Astrocyte of the cerebellum (primary cell): ENCODE measurements at places on chromosomes 11 and 22.

DNA sequence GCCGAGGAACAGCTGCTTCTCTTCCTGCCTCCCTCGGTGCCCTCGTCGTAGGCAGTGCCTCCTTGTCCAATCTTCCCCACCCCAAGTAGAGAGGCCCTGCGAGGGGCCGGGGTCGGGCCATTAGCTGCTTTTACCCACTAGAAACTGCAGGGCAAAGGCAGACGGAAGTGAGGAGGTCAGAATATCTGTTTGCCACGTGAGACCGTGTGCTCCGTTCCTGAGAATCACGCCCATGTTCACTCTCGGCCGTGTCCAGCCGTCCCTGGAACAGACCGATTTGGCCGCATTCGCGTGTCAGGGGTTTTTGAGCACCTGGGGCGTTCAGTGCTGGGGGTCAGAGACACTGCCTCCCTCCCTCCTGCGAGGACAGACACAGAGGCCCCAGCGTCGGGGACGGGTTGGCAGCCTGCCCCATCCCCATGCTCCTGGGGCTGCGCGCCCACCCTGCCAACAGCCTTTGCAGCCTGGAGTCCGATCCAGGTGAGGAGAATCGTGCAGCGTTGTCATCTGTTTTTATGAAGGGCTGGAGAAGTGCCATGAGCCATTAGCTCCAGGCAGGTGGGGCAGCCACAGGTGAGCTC, 982.2 kb downstream of the BRD1 start:
- no peak for DNase-seq

GRCh38 chr22:40728731-40729189, 49.5 kb downstream of the MCHR1 start:
- no peak for DNase-seq

DNA sequence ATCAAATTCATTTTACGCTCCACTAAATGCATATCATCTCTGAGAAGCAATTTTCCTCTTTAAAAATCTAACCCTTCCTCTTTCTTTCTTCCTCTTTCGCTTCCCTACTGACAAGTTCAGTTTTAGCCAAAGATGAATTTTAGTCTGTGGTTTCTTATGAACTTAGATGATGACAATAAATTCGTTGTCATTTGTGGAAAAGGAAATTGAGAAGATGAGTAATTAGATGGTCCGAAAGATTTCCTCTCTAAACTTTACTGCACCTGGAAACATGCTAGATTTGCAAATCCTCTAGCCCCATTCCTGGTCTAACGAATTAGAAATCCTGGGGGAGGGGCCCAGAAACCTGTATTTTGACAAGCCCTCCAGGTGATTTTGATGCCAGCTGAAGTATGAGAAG, 855.4 kb upstream of the CHORDC1 start:
- no peak for DNase-seq

DNA sequence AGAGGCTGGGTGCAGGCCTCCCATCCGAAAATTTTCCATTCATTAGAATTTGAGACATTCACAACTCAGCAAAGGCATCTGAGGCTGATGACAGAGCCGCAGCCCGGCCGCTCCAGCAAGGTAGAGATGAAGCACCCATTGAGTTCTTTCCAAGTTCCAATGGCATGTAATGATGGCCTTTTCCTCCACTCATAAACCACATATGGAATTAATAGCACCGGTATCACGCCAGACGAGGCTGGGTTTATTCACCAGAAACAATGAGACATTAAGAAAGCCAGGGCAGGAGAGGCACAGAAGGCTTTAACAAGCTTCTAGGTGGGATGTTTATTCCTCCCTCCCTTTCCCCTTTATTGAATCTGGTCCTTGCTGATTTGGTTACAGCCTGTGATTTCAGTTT, 534.4 kb downstream of the MN1 start:
- DNase-seq: no peak

- no peak for DNase-seq
These were observed 296.1 kb downstream of the RAB38 start for GRCh38 chr11:87879118-87879517.

DNA sequence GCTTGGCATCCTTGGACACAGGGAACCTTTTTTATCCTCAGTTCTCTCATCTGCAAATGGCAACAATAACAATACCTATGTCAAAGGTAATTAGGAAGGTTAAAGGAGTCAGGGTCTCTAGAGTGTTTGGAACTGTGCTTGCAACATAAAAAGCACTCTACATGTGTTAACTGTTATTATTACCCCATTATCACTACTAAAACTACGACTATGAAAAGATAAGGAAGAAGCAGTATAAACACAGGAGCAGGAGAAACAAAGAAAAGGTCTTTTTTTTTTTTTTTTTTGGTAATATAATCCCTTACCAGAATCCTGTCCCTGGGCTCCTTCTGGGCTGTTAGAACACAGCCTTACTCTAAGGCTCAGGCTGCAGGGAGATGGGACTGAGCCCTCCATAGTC, 348.2 kb downstream of the CADM1 start:
- DNase-seq: no peak

DNA sequence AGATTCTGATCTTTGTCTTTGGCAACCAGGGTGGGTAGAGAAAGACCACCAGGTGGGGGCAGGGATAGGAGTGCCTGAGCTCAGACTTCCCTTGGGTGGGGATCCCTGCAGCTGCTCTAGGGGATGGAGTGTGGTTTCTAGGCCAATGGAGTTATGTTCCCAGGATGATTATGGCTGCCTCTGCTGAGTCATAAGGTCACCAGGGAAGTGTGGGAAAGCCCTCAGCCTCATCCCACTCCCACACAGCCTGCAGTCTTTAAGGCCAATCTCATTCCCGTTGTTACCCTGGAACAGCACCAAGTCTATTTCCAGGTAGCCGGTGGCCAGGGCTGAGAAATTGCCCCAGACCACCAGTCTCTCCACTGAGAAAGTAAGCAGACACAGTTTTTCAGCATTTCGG, 2269.3 kb upstream of the RAG2 start:
- no peak for DNase-seq

DNA sequence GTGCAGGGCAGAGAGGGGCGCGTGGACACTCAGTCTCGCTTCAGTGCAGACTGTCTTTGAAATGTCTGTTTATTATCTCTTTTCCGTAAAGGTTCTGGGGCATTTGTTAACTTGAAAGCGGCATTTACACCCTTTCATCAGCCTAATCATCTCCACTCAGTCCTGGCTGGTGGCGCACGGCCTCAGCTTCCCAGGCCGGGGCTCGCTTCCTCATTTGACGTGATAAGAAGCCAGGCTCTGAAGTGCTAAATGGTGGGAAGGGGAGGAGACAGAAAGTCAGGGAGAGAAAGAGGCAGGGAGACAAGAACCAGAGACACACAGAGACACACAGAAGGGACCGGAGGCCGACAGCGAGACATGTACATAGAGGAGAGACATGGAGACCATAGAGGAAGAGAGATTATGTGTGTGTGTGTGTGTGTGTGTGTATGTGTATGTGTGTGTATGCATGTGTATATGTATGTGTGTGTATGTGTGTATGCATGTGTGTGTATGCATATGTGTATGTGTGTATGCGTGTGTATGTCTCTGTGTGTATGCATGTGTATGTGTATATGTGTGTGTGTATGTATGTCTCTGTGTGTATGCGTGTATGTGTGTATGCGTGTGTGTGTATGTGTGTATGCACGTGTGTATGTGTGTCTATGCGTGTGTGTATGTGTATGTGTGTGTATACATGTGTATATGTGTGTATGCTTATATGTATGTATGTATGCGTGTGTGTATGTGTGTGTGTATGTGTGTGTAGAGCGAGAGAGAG, 101.5 kb downstream of the ST3GAL4 start:
- no peak for DNase-seq

GRCh38 chr11:28730336-28730735, 622.1 kb downstream of the METTL15 start:
- no peak for DNase-seq

GRCh38 chr11:67439321-67440228, 2.1 kb upstream of the PTPRCAP start:
- DNase-seq: no peak

- DNase-seq: no peak
These were observed 48.8 kb downstream of the LRFN4 start for GRCh38 chr11:66905631-66906030.

DNA sequence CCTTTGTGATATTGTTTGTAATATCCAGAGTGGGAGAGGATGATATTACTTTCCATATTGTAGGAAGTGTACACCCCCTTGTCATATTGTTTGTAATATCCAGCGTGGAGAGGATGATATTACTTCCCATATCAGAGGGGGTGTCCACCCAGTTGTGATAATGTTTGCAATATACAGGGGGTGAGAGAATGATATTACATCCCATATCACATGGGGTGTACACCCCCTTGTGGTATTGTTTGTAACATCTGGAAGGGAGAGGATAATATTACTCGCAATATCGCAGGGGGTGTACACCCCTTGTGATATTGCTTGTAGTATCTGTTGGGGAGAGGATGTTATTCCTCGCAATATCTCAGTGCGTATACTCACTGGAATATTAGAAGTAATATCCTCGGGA, 61.5 kb downstream of the PRSS23 start:
- DNase-seq: no peak

GRCh38 chr11:34575261-34575660, 45.6 kb upstream of the EHF start:
- no peak for DNase-seq

GRCh38 chr11:19441752-19442553, 201.2 kb upstream of the E2F8 start:
- DNase-seq: peak; percentile 95

DNA sequence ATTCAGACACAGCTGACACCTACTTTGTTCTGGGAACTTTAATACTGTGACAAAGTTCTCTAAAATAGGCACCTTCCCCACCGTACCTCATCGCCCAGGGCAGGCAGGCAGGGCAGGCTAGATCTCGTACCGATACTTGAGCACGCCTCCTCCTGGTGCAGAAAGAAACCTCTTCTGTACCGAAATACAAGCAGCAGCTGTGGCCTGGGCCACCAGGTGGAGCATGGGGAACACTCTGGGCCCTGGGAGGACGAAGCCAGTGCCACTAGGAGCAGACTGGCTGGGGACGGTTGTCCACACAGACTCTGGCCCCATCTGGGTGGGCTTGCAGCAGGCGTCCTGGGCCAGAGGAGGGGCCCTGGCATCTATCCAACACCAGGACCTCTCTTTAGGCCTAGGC, 12.8 kb downstream of the PMM1 start:
- DNase-seq: no peak

DNA sequence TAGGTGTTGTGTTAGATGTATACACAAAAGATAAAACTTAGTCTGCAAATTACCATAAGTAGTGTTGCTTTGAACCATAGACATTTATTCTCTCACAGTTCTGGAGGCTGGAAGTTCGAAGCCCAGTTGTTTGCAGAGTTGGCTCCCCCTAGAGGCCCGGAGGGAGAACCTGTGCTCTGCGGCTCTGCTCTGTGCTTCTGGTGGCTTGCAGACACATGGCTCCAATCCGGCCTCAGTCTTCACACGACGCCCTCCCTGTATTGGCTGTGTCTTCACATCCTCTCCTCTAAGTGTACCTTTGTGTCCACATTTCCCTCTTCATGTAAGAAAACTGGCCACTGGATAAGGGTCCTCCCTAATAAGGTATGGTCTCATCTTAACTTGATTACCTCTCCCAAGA, 128.4 kb downstream of the OPCML start:
- no peak for DNase-seq

GRCh38 chr11:119847853-119848252, 118.9 kb upstream of the NECTIN1 start:
- no peak for DNase-seq

DNA sequence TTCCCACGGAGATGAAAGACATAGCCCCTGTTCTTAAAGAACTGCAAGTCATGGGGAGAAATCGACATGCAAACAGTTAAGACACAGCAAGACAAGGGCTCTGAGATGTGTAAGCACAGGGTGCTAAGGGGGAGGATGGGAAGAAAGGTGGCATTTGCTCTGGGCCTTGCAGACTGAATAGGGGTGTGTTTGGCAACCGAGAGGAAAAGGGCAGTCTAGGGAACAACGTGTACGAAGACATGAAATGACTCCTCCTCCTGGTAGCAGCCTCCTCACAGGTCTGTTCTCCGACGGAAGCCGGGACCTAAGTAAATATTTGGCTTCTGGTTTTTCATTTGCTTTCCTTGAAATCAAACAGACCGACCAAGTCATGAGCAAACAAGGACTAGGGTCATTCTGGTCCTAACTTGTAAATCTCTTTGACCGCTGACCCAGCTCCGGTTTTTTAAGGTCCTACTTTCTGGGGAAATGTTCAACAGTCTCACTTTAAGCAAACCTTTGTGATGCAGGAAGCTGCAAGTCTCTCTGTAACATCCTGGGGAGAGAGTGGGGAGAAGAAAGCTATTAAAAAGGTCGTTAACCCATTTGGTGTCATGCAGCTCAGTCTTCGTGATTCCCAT, 19.7 kb downstream of the NNMT start:
- no peak for DNase-seq

DNA sequence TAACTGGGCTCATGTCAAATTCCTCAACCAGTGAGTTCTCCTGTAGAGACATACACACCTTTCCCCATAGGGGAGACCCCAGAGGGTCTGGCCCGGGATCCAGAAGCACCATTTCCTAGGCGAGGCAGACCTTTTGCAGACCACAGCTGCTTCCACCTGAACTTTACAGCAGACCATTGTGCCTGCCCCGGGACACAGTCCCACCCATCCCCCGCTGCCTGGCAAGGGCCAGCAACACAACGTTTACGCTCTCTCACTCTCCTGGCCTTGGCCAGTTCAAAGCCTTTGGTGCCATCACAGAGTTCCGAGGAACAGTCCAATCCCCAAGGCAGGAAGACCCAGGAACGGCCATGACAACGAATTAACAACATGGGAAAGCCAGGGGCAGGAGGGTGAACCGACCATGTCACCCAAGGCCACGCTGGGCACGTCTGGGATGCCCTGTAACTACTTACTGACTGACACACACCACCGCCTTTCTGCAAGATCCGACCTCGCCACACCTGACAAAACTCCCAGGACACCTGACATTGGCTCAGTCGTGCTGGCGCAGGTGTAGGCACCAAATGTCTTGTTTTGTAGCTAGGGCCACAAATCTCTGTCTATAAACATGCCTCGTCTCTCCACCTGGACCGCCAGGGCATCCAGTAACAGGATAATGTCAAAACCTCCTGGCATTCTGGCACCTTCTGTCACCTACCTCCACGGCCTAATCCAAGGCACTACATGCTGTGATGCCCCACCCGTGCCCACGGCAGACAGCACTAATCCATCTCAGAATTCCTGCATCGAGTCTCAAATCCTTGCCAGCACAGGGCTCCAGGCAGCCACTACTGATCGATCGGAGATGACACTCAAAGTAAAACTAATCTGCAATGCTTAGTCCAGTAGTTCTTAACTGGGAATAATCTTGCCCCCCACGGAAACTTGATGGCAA, 51.3 kb downstream of the MYH9 start:
- DNase-seq: no peak

DNA sequence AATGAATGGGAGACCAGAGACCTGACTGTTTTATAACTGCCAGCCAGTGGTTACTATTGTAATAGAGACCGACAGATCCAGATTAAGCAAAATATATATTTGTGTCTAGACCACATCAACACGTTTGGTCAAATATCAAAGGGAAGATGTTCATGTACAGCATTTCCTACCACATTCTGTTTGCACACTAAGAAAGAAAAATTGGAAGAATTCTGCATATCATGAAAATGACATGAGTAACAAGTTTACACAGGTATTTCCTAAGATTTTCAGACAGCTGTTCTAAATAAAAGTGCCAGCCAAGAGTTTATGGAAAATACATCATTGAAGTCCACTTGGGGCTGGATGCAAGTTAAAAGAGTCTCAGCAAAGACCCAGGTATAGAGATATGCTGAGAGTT, 145.5 kb upstream of the ANO3 start:
- DNase-seq: no peak
